Activated CD4-positive, alpha-beta T cell treated with anti-CD3 and anti-CD28 coated beads for 48 hours (primary cell): ENCODE measurements at places on chromosomes 16 and 17.

GRCh38 chr16:86403541-86404163 lies 106.7 kb upstream of the FOXF1 start:
- no peak for DNase-seq

DNA sequence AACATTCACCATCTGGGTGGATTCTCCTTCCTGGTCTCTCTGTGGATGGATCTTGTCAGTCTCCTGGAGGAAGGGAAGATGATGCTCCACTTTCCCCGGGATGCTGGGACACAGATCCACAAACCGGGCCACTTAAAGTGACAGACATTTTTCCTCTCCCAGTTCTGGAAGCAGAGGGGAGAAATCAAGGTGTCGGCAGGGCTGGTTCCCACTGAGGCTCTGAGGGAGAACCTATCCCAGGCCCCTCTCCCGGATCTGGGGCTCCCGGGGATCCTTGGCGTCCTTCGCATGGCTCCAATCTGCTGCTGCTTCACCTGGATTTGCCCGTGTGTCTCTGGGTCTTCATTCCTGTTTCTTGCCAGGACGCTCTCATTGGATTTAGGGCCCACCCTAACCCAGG lies 263.1 kb upstream of the TNRC6C start:
- DNase-seq: no peak

DNA sequence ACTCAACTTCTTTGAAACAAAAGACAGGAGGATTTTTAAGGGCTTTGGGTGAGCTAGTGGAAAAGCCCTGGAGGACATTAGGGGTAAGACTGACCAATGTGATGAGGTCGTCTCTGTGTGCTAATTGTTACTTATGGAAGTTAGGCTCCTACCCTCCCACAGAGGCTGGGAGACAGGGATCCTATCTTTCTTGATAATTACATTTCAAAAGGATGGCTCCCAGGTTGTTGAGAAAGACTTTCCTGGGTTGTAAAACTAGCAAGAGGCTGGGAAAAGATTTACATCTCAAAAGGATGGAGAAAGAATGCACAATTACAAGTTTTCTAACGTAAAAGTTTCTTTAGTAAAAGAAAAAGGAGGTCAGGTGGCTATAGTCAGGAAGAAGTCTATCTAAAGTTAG lies 605.8 kb upstream of the GOT2 start:
- no peak for DNase-seq

DNA sequence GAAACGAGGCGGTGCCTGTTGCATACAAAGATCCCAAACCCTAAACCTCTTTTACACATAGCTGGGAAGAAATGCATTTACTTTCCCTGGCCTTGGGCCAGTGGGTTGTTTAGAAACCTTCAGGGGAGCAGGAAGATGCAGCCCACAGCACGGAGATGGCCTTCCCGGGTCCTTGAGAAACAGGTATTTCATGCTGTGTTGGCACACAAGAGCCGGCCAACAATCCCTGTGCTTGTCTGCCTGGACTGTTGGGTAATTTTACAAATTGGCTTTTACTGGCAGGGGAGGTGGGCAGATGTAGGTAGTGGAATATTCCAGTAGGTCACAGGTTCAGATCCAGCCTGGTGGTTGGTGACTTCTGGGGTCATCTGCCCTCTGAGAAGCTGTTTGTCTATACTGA lies 148.0 kb downstream of the FOXL1 start:
- DNase-seq: no peak

DNA sequence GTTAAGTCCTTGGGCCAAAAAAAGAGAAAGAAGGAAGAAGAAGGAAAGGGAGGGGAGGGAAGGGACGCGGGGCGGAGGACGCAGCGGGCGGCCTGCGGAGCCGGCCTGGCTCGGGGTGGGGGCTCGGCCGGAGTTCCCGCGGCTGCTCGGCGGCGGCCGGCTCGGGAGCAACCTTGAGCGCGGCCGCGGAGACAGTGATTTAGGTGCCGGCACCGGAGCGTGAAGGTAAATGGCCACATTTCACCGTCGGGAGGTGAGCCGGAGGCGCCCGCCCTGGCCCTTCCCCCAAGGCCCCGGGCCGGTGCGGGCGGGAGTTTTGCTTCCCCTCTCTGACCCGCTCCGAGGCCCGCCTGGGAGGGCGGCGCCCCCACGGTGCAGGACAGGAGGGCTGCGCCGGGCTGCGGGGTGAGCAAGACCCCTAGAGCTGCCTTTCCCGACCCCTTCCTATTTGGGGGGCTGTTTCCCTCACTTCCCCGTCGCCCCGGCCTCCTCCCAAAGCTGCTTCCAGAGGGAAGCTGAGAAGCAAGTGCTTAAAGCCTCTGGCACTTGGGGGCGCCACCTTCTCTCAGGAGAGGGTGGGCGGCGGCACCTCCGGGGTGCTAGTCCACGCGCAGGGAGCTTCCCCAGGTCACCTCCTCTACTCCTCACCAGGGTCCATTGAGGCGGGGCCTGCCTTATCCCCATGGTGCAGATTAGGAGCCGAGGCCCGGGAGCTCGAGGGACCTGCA lies 56.5 kb downstream of the MRM1 start:
- peak; percentile 26 for DNase-seq

GRCh38 chr16:63998-64913 lies 8.2 kb downstream of the RHBDF1 start:
- no peak for DNase-seq

GRCh38 chr17:47942096-47942510 lies 732 bp downstream of the PNPO start:
- DNase-seq: peak; percentile 25

DNA sequence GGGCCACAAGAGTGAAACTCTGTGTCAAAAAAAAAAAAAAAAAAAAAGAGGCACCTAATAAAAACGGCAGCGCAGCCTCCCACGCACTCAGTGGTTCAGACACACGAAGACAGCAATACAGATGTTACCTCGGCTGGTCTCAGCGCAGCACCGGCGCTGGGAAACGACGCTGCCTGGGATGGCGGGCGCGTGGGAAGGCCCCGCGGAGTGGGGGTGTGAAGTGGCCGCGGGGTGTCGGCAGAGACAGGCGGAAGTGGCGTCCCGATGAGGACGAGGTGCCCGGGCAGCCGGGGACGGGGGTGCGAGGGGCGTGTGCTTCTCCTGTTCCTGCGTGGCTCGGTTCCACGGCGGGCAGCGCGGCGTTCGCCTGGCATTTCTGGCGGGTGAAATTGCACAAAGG lies 179.4 kb downstream of the BANP start:
- DNase-seq: no peak

- no peak for DNase-seq
Observed at GRCh38 chr17:59145571-59146096, 9.4 kb downstream of the SKA2 start.

DNA sequence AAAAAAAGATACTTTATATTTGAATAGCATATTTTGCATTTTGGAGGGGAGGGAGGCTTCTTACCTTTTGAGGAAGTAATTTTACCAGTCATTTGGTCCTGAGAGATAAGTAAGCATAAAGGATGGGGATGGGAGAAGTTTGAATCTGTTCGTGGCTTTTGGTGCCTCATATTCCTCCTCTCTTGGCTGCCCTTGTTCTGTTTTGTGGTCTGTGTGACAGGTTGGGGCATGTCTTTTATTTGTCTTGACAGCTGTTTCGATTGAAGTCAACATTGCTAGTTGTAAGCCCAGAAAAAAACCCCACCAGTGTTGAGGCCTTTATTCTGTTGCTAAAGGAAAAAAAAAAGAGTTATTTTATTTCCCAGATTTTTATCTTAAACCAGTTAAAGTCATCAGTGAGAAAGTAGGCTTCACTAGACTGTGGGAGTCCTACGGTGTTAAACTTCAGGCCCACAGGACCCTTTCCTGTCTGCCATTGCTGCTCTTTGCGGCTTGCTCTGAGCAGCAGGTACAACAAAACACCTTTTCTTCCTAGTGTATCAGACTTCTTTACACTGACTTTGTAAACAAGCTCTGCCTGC lies 11.4 kb downstream of the SLC7A6 start:
- DNase-seq: peak; percentile 38

DNA sequence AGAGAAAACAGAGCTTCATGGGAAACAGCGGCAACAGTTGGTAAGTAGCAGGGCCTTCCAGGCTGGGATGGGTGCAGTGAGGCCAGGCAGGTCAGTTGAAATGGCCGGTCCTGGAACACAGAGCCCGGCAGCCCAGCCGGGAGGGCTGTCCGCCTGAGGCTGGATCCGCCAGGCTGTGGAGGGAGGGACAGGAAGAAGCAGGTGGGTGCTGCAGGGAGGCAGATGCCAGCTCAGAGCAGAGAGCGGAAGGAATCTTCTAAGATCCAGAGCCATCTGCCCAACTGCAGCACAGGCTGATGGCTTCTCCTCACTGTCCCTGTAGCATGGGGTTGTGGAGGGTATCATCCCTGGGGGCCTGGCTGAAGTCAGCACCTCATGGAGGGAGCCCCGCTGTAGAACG lies 599 bp downstream of the RNF112 start:
- no peak for DNase-seq

DNA sequence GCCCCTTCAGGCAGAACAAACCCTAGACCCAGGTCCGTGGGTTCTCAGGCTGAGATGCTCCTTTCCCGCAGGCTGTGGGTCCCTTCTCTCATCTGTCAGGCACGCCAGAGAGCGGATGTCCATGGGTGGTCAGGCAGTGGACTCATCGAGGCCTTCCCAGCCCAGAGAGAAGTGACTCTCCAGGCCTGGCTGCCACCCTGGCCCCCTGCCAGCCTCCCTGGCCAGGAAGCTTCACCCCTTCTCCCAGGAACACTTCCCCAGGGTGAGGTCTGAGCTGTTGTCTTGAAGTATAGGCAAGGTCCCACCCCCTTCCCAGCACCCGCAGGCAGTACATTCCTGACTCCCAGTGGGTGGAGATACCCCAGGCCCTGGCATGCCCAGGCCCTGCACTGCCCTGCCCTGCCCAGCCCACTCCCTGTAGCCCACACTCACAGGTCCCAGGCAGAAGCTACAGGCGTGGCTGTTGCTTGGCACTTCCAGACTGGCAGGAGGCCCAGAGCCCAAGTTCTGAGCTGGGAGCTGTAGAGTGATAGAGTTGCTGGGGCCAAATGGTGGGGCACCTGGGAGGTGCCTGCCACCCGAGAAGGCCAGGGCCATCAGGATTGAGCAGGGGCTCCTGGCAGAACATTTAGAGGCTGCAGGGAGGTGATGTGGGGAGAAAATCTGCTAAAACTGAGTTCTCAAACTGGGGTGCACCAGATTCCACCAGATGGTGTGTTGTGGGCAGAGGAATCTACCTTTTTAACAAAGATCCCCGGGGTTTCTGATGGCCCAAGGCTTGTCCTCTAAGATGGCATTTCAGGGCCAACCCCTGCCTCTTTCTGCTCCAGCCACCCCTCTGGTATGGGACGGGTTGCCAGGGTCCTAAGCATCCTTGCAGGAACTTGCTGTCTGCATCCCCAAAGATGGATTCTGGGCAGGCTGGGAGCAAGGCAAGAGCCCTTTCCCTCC lies 6.7 kb downstream of the ITGA3 start:
- no peak for DNase-seq

DNA sequence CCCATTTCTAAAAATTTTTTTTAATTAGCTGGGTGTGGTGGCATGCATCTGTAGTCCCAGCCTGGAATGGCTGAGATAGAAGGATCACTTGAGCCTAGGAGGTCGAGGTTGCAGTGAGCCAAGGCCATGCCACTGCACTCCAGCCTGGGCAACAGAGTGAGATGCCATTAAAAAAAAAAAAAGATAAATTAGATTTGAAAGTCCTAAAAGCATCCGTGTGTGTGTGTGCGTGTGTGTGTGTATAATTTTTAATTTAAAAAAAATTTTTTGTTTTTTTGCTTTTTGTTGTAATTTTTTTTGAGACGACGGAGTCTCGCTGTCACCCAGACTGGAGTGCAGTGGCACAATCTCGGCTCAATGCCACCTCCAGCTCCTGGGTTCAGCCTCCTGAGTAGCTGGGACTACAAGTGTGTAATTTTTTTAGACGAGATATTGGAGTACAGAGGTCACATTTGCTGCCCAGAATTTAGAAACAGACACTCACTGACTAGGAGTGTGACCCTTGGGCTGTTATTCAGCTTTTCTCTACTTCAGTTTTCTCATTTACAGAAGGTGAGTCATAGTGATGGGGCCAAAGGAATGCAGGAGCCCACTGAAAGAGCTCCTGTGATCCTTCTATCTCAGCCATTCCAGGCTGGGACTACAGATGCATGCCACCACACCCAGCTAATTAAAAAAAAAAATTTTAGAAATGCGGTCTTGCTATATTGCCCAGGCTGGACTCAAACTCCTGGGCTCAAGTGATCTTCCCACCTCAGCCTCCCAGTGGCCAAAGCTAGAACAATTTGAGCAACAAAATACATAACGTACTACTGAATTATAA lies 25.5 kb upstream of the TBX4 start:
- no peak for DNase-seq

DNA sequence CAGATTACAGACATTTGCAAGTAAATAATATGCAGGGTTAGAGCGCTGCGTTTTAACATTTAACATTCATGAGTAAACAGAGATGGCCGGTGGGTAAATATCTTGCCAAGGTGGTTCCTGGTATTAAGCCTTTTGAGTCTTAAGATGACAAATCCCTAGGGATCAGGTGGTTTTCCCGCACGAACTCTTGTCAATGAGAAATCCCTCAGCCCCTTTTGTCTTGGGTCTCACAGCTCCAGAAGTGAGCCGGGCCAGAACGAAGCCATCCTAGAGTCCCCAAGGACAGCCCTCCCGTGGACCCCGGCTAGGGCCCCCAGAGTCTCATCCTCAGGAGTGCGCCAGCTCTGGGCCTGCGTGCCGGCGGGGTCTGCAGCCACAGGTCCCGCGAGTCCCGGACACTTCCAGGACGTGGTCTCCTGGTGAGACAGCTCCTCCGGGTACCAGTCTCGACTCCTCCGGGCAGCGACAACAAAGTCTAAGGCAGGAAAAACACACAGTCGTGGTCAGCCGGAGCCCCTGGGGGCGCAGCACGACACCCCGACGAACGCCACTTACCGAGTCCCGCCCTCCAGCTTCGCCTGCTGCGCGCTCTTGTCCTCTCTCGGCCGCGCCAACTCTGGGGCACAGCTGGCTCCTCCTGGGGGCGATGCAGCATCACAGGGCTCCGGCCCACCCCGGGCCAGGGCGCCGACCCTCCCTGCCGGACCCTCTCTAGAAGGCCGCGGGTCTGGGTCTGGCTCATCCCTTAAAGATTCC lies 13.3 kb downstream of the MIS12 start:
- no peak for DNase-seq

GRCh38 chr17:19492141-19492540 lies 41.5 kb upstream of the SLC47A1 start:
- no peak for DNase-seq

DNA sequence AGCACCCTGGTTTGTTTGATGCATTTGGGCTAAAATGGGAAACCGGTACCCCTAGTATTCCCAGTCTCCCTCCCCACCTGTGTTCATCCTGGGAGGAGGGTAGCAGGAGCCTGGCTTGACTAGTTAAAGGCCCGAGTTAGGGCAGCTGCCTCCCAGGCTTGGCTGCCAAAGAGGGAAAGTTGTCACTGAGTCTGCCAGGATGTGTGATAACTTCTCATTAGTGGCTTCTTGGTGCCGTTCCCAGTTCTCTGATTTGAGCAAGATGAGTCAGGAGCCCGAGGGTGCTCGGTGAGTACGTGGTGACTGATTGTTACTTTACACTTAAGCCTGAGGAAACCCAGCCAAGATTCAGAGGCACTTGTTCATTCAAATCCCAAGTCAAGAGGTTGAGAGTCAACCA lies 2.5 kb downstream of the KRT32 start:
- no peak for DNase-seq

- peak; percentile 91 for DNase-seq
Observed at GRCh38 chr16:29848420-29849297, 14.4 kb downstream of the CDIPT start.
